ENCODE measurements at places on chromosomes 1 and 21. TPM values are rescaled to one million over a fixed set of nuclear protein-coding genes. Genes with fewer than 3 reads are reported as not detected.

LCE6A gene
- not detected for total RNA-seq

IL20 gene
- not detected for total RNA-seq

KRTAP19-1 gene
- not detected for total RNA-seq

POGZ gene
- total RNA-seq: 27.3 TPM

AXDND1 gene
- total RNA-seq: not detected

KDM1A gene
- total RNA-seq: 81.3 TPM

ANKRD45 gene
- total RNA-seq: not detected

FGR gene
- total RNA-seq: not detected

IFI44L gene
- 16.1 TPM for total RNA-seq

CYP4A11 gene
- total RNA-seq: not detected

CENPF gene
- total RNA-seq: 70.5 TPM

ADGRL4 gene
- 0.09 TPM for total RNA-seq

MORC3 gene
- total RNA-seq: 21.5 TPM

MANEAL gene
- total RNA-seq: 3.4 TPM

RAB42 gene
- total RNA-seq: 0.46 TPM

PPM1J gene
- total RNA-seq: 0.69 TPM

CYP4X1 gene
- 0.25 TPM for total RNA-seq

DTL gene
- 19.0 TPM for total RNA-seq

LMX1A gene
- not detected for total RNA-seq

DIRAS3 gene
- total RNA-seq: not detected

ERICH3 gene
- not detected for total RNA-seq

NPR1 gene
- 3.0 TPM for total RNA-seq

HMGCL gene
- total RNA-seq: 29.1 TPM

MINDY1 gene
- total RNA-seq: 13.4 TPM

NRIP1 gene
- total RNA-seq: 15.3 TPM

SMG7 gene
- total RNA-seq: 18.6 TPM

FHAD1 gene
- total RNA-seq: 89.1 TPM

PRDM16 gene
- 0.29 TPM for total RNA-seq

RNU1-1 gene
- total RNA-seq: under 0.01 TPM

SLC1A7 gene
- not detected for total RNA-seq

ELAVL4 gene
- total RNA-seq: 0.10 TPM

EDN2 gene
- not detected for total RNA-seq

CLSTN1 gene
- total RNA-seq: 24.4 TPM

ITLN2 gene
- not detected for total RNA-seq

C1orf87 gene
- not detected for total RNA-seq

CFAP410 gene
- 5.0 TPM for total RNA-seq

CCDC27 gene
- total RNA-seq: not detected

Data from NCI-H460 (cell line).